ENCODE measurements at places on chromosomes 3 and 15. TPM values are rescaled to one million over a fixed set of nuclear protein-coding genes. Genes with fewer than 3 reads are reported as not detected.

Gene HIGD2B
- polyA plus RNA-seq: not detected

Gene VGLL3
- polyA plus RNA-seq: 0.22 TPM

Gene SCN11A
- polyA plus RNA-seq: 0.66 TPM

Gene RTP1
- polyA plus RNA-seq: not detected

Gene CACNA2D2
- 39.3 TPM for polyA plus RNA-seq

Gene ISLR
- 3.0 TPM for polyA plus RNA-seq

Gene ITIH4
- 0.39 TPM for polyA plus RNA-seq
